ENCODE measurements at places on chromosomes 2 and 18.

GRCh38 chr2:43840965-43841364, 2.2 kb downstream of the ABCG8 start:
- DNase-seq = no peak

DNA sequence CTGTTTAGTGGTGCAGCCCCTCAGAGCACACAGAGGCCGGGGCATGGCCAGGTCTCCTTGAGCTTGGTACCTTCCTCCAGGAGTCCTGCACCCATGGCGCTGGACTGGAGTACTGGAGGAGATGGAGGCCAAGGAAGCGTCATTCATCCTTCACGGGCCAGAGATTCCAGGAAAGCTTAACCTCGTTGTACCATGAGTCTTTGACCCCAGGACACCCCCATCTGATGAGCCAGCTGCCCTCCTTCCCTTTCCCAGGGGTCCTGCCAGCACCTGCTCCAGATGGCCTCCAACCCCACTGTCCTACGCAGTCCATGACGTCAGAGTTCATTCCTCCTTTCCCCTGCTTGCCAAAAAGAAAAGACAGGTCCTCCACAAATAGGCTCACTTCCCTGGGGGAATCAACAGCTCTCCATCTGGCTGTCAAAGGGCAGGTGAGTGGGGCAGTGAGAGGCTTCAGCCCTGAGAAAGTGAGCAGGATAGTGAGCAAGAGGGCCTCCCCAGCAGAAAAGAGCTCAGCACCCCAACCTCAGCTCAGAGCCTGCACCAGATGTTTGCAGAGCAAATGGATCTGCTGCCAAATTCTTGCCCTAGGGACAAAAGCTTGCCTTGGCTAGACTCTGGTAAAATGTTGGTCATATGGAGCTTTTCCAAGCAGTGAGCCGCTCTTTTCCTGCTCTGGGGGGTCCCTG, 4.5 kb upstream of the NPPC start:
- no peak for DNase-seq

DNA sequence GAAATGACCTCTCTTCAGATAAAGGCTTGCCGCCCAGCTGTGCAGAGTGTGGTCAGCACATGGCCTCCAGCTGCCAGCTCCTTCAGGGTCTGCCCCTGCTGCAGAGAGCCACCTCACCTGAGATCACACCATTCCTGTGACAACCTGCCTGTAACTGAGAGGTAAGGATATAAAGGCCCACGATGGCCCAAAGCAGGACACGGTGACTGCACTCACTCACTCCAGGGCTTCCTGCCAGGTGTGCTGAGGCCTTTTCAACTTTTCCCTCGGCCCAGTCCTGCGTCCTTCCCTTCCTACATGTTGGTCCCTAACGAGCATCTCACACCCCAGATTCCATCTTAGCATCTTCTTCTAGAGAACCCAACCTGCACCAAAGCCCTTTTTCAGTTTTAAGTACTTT, 36.2 kb downstream of the ANKRD44 start:
- DNase-seq = no peak

GRCh38 chr2:72238311-72238710, 90.6 kb upstream of the CYP26B1 start:
- no peak for DNase-seq

DNA sequence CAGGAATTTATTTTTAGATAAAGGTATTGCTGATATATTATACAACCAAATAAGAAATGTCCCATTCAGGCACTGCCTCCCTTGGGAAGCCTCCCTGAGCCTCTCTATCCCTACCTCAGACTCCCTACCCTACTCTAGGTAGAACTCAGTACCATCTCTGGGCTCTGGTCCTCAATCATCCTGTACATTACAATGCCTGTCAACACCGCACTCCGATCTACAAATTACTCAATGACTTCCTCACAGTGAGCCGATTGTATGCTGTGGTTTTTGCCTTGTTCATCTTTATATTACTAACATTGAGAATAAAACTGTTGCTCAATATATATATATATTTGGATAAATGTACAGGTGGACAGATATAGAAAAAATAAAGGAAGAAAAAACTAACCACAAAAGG, 207.5 kb downstream of the STK39 start:
- DNase-seq = no peak

GRCh38 chr2:47129191-47129706, 25.9 kb downstream of the STPG4 start:
- DNase-seq = no peak

- DNase-seq = no peak
Observed at GRCh38 chr18:8681196-8681595, 24.2 kb upstream of the MTCL1 start.

DNA sequence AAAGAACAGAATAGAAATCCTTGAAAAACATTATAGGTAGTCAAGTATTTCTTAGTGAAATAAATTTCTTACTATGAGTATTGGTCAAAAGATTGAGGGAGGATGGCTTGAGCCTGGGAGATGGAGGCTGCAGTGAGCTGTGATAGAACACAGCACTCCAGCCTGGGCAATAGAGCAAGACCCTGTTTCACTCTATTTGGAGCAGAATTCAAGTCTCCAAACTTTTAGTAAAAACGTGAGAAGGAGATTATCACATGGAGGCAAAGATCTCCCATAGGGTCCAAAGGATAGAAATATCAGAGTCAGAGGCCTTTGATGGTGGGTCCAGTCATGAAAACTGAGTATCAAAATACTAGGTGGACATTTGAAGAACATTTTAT, 2.4 kb upstream of the MYL12A start:
- DNase-seq = no peak

DNA sequence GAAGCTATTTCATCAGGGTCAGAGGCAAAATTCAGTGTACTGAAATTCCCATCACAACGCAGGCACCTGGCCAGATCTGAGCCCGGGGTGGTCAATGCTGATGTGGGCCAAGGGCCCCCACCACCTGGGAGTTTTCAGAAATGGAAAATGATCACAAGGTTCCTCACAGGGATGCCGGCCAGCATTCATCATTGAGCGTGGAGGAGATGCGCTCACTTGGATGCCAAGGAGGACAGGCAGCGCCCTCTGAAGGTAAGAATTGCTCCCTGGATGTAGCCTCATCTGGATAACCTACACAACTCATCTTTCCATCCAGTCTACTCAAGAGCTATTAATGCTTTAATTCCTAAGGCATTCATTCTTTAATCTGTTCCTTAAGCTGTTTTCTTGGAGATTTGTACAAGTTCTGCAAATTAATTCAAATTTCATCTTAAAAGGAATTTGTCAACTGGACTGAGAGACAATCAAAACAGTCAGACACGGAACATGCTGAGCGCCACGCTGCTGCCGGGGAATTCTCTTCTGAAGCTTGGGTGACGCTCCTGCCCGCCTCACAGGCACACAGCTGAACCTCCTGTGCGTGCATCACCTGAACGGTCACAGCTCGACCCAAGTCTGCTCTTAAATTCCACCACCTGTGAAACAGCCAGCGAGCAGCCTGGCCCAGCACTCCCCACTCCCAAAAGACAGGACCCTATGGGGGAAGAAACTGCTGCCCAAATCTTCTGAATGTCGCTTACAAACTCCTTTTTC, 206.7 kb downstream of the HDAC4 start:
- DNase-seq = peak; percentile 38

GRCh38 chr18:42564761-42565160, 550.7 kb downstream of the RIT2 start:
- no peak for DNase-seq

- no peak for DNase-seq
Observed at GRCh38 chr2:199458009-199458805, 468 bp upstream of the SATB2 start.

DNA sequence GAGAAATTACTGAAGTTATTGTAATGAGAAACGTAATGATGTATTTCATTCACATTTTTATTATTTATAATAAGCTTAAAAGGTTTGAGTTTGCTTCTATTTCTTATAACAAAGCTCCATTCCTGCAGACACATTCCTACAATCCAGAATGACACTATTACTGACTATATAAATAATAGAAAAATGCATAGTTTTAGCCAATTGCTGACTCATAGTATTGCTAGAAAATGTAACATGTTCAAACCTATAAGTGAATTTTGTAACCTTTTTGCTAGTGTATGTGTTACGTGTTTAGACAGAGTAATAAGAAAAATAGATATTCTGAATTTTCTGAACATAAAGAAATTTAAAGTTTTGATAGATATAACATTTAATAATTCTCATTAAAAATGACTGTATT, 9.3 kb upstream of the VWC2L start:
- DNase-seq = no peak

DNA sequence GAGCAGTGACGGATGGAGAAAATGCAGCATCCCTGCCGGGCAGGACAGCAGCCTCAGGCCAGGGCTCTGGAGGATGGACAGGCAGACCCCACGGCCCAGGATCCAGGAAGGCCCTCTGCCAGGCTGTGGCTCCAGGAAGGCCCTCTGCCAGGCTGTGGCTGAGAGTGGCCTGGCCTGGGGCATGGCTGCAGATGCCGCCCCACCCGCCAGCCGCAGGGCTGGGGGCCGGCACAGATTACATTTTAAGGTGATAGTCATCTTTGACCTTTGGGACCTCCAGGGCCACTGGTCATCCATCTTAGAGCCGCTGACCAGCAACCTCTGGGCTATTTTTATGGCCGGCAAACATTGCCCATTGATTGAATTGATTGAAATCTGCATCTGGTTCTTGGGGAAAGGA, 98.0 kb upstream of the BOD1L2 start:
- no peak for DNase-seq

GRCh38 chr18:5693699-5694294, 150.0 kb upstream of the EPB41L3 start:
- no peak for DNase-seq

- DNase-seq = no peak
Observed at GRCh38 chr2:140597836-140598235, 1533.0 kb downstream of the LRP1B start.

DNA sequence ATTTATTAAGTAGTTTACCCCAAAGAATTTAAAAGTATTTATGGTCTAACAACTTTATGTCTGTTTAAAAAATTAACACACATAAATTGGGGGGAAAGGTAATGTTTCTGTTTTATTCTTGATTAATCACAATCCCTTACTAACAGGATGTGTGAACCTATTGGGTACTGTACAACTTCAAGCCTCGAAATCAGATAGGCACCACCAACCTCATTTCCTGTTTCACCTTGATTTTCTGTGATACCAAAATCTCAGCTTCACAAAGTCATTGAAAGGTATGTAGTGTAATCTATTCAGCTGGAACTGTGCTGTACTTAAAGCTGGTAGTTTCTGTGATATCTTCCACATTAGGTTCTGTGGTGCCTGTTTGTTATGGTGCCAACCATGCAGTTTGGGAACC, 4.0 kb downstream of the RNMT start:
- DNase-seq = no peak

GRCh38 chr2:7835693-7836680, 845.9 kb upstream of the ID2 start:
- DNase-seq = no peak

- no peak for DNase-seq
Observed at GRCh38 chr2:76310894-76311633, 600.3 kb upstream of the GCFC2 start.

- DNase-seq = no peak
Observed at GRCh38 chr18:52451851-52452250, 111.9 kb downstream of the DCC start.

GRCh38 chr2:103448495-103448894, 686.7 kb downstream of the TMEM182 start:
- DNase-seq = no peak

DNA sequence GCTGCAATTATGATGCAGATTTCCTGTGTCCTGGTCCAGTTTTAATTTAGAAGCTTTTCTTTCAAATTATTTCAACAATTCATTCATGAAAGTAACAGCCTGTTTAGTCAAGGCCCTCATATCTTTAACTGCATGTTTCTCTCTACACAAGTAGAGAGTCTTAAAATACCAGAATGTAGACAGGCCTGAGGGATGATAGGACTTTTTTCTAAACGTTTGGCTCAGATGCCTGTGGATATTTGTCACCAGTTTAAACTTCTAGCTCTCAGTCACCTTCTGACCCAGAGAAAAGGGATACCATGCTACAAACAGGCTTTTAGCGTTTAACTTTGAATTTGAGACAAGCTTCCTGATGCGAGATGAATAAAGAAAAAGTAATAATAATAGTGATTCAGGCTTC, 15.7 kb downstream of the COL5A2 start:
- DNase-seq = no peak

DNA sequence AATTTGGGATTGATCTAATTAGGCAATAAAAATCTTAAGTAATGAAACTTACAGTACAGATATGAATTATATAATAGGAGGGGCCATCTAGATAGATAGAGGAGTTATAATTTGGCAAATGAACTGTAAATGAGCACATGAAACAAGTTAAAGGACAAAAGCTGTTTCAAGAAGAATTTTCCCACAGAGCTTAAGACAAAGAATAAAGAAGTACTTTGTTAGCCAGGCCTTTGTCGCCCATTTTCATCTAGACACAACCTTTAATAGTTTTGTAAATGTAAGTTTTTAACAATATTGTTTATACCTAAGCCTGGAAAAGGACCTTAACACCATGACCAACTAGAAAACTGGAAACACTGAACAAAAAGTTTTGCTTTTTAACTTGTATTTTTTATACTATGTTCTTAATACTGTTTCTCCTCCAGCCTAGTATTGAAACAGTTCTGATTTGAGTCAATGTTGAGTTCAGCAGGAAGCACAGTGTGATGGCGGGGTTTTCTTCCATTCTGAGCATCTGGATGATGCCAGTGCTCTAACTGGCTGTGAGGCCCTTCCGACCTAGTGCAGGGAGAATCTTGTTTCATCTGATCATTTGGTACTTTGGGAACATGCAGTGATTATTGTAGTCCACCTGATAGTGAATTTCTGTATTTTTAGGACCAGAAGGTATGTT, 37.6 kb downstream of the FARP2 start:
- DNase-seq = no peak

DNA sequence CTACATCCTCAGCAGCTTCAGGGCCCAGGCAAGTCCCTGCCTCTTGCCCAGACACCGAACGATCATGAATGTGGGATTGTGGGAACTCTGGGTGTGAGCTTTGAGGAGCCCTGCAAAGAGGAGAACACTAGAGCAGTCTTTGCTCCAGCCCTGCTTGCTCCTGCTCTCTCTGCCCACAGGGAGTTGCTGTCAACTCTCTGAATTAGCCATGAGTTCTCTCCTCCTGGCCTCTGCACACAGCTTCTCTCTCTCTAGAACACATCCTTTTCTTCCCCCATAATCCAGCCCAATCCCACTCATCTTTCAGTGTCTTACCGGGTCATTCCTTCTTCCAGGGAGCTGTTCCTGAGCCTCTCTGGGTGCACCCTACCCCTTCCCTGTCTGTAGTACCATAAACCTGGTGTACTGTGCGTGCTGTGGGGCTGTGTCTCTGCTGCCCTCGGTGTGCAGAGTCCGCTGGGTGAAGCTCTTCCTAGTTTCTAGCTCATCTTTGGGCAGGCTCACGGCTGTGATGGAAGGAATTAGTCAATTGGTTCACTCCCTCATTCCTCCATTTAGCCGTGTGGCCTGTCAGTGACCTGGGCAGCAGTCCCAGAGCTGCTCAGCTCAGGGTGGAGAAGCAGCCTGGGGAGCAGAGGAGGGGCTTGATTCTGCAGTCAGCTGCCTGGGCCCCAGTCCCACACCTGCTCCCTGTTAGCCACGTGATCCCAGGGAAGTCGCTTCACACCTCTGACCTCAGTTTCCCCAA, 132.9 kb upstream of the HDAC4 start:
- no peak for DNase-seq

- no peak for DNase-seq
Observed at GRCh38 chr2:66433945-66434678, 813 bp upstream of the MEIS1 start.

- no peak for DNase-seq
Observed at GRCh38 chr18:42137693-42138375, 182.8 kb downstream of the PIK3C3 start.

- DNase-seq = no peak
Observed at GRCh38 chr2:11248-11941, 34.9 kb downstream of the FAM110C start.
